T-helper 17 cell (primary cell): ENCODE measurements at places on chromosomes 7 and 10.

DNA sequence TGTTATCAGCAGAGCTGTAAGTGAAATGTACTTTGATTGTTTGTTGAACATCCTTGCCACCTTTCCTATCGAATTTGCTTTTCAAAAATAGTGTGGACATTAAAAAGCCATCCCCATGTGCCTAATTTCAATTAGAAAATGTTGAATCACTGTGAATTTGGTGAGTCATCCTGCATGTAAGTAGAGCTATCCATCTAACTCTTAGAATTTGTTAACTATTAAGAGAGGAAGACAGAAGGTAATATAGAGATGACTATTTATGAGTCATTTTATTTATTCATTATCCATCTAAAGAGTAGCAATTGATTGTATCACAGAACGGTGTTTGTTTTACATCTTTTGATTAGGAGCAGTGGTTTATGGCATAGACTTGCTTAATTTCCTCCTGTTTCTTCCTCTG is 154.7 kb downstream of the MGMT start:
- no peak for DNase-seq

DNA sequence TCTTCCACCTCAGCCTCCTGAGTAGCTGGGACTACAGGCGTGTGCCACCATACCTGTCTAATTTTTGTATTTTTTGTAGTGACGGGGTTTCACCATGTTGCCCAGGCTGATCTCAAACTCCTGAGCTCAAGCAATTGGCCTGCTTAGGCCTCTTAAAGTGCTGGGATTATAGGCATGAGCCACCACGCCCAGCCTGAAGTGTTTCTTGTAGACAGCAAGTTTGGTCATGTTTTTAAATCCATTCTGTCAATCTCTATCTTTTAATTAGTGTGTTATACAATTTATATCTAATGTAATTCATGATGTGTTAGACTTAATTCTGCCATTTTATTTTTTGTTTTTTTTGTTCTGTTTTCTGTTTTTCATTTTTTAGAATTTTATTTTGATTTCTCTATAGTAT is 17.2 kb upstream of the MXI1 start:
- no peak for DNase-seq

- no peak for DNase-seq
Measured at GRCh38 chr10:132541601-132542011, 4.0 kb downstream of the INPP5A start.

DNA sequence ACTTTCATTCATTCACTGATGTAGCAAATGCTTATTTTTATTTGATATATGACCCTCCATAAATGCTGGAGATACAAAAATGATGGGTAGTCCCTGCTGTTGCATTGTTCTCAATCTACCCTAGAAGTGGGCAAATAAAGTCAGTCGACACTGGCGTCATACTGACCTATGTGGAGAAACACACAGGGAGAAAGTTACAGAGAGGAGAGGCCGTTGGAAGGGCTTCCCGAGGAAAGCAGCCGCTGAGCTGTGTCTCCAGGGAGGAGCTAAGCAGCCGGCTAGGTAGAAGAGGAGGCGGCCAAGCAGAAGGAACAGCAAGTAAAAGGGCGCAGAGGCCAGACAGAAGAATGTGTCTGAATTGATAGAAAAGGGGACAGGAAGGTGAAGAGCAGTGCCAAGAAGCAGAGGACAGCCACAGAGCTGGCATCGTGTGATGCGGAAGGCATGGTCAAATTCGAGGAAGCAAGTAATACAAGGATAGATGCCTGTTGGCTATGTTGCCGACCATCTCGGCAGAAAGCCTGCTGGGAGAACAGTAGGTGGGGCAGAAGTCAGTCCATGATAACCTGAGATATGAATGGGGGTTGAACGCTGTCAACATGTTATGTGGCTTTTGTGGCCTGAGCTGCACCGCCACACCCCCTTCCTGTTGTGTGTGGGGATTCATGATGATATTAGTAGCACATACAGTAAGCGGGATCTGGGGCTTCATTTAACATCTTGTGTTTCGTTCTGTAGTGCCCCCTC is 25.9 kb downstream of the ST8SIA6 start:
- peak; percentile 68 for DNase-seq

DNA sequence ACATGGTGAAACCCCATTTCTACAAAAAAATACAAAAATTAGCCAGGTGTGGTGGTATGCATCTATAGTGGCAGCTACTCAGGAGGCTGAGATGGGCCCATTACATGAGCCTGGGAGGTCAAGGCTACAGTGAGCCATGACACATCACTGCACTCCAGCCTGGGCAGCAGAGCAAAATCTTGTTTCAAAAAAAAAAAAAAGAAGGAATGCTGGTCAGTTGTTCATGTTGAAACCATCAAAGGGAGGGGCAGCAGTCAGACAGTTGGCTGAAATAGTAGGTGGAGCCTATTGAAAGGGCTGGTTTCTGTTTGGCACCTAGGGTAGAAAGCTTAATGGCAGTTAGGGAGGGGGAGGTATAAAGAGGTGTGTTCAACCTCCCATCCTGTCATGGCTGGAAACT is 323.0 kb downstream of the GALNT17 start:
- DNase-seq: no peak

DNA sequence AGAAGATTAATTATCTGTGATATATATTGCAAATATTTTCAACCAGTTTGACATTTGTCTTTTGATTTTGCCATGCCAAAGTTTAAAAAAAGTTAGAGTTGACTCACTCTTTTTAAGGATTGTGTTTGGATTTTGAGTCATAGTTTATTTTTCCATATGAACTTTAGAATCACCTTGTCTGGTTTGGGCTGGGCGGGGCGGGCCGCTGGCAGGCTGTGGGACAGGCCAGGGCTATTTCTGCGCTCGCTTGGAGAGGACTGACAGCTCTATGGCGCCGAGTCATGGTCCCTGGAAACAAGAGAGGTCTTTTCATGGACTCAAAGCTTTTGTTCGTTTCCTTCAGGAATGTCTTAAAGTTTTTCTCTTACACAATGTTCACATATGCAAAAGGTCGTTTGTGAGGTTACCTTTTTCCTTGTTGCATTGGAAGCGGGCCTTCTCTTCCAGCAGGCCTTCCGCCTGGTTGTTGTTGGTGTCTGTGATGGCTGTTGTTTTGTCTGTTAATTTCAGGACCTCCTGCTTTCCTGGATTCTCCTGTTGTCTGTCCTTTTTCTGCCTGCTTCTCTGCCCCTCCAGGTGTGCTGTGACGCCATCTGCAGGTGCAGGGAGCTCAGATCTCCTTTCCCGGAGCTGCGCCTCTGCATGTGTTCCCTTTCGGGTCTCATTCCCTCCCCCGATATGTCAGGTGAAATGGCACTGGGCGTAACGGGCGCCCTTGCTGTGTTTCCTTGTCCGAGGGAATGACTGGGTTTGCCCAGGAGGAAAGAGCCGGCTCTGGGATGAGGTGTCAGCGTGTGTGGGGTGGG is 53.8 kb downstream of the INPP5A start:
- DNase-seq: no peak

DNA sequence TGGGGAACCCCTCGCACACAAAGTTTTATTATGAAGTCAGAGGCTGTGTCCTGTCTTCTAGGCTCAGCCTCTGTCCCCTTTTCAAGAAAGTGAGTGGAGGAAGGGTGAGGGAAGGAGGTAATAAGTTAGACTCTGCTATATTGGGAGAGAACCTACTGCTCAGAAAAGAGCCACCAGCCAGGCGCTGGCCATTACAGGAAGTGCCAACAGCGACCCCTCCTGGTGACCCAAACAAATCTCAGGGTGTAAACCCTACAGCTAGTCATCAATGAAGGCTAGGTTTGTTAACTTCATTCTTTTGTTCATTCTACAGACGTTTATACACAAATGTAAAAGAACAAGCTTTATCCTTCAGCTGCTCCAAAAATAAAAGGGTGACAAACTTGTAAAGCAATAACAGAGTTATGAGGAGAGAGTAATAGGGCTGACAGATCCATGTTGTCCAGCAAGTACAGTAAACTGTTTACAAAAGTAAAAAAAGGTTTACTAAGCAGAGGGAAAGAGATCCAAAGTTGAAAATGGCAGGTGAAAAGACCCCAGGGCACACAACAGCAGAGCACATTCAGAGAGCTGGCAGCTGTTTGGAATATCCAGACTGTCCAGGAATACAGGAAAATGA is 82.7 kb downstream of the FAM204A start:
- DNase-seq: no peak

DNA sequence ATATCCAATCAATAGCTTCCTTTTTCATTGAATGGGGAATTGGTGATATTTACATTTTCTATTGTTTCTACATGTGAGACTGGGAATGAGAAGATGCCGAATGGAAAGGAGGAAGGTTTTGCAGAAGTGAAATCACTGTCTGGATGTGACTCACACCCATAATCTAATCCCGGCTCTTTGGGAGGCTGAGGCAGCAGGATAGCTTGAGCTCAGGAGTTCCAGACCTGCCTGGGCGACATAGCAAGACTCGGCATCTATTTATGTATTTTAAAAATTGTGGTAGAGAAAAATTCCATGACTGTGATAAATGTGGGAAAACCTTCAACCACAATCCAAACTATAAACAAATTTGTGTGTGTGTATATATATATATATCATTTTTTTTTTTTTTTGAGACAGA is 10.9 kb upstream of the FIS1 start:
- DNase-seq: no peak

GRCh38 chr7:149422914-149423301 is 38.0 kb downstream of the ZNF777 start:
- peak; percentile 25 for DNase-seq
